ENCODE measurements at places on chromosomes 5 and 9.

DNA sequence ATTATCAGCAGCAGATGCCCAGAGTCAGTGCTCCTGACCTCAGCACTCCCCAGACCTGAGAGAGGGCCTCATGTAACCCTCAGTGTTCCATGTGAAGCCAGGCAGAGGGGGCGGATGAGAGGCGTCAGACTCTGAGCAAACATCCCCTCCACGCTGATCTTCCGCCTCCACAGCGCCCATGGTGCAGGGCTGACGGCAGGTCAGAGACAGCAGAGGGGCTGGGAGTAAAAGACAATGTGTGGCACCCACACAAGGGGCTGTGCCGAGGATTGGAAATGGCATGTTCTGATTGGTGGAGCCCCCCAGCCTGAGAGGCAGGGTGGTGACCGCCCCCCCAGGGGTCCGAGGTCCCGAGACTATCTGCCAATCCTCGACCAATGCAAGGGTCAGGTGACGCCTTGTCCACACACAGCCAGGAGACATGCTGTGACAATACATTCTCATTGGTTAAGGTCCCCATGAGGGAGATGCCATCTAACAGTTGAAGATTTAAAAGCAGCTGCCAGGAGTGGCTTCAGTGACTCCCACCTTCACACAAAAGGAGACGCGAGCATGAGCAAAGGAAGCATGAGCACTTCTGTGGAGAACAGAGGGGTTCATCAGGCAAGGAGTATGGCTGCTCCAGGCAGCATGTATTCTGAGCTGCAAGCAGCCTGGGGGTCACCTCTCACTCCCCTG lies 19.3 kb upstream of the SLC25A51 start:
- DNase-seq, result no peak

GRCh38 chr5:40679913-40680681 lies at the start of gene PTGER4:
TSS of gene PTGER4 (plus strand) at chr5:40679915. CDS start at chr5:40680994, 1,079 bp downstream.
- no peak for DNase-seq

DNA sequence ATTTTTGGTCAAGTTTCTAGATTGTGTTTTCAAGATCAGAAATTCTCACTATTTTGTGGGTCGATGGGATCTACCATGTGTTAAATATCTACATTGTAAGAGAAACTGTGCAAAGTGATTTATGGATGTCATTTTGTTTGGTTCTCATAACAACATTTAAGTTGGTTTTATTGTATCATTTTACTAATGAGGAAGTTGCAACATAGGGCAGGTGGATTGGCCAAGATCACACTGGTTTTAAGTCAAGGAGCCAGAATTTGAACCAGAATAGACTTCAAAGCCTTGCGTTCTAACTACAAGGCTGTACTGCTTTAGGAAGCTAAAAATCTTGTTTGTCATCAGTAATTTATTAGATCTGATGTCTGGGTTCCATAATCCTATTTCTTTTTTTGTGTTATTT lies 23.4 kb downstream of the SH3TC2 start:
- no peak for DNase-seq

DNA sequence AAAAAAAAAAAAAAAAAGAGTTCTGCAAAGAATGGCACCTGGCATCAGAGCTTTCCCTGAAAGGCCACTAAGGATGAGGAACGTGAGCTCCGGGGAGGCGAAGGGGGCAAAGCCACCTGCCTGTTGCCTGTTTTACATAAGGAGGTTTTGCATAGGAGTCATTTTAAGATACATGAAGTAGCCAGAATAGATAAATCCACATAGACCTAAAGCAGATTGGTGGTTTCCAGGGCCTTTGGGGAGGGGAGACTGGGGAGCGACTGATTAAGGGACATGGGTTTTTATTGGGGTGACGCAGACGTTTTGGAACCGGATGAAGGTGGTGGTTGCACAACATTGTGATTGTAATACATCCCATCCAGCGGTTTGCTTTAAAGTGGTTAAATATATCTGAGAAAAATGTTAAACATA lies 7.1 kb downstream of the NEK6 start:
- no peak for DNase-seq

DNA sequence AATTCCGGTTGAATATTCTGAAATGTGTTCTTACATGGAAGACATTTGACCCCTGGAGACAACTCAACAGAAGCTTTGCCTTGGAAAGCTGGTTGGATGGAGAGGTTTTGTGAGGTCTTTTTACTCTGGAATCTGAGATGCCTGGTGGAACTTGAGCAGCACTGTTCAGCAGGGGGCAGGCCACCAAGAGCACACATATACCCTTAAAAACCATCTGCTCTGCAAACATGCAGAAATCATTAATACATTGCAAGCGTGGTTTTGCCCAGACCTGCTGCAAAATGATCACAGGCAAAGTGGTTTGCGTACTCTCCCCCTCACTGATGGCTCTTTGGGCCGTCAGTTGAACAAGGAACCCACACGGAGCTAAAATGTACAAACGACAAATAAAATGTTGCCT lies 32.8 kb upstream of the DAP start:
- DNase-seq, result no peak

GRCh38 chr9:33840381-33840780 lies 23.4 kb downstream of the UBE2R2 start:
- DNase-seq, result no peak
